ELF-1 (cell line): ENCODE measurements at places on chromosomes 3 and 15.

GRCh38 chr3:107458871-107459270 is 63.9 kb upstream of the BBX start:
- no peak for DNase-seq

DNA sequence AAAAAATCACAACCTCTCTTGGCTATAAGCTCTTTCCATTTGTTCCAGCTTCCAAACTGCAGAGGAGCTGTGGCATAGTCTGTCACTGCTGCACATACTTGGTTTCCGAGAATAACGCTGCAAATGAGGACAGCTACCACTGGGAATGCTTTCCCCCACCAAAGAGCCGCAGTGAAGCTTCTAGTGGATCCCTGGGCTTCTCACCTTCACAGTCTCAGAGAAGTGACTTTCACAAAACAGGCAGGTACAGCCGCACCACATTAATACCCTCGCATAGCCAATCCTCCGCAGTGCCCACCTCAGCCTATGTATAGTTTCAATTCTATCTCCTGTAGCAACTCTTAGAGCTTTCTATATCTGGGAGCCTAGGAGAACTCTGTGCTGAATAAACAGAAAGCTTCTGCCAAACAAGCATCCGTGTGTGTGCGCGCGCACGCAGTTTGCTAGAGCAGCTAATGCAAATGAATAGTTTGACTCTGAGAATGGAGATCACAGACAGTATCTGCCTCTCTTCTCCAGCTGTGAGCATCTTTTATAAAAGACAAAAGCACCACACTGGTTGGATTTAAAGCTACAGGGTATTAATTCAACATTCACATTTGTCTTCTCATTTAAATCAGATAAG is 81.9 kb upstream of the PLXND1 start:
- DNase-seq: peak; percentile 67

DNA sequence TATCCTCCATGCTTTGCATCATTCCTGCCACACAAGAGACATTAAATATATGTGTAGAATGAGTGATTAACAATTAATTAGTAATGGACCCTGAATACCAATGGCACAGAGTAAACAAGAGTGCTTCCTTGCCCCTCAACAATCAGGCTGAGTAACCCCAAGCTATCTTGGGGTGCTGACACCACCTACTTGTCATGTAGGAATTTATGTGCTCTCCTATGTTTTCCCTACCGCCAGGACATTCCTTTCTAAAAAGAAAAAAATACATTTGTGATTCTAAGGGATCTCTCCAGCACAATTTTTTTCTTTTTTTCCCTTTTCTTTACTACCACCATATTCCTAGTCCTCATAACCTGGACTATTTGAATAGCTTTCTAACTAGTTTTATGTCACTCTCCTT is 449.1 kb downstream of the MFSD1 start:
- no peak for DNase-seq

DNA sequence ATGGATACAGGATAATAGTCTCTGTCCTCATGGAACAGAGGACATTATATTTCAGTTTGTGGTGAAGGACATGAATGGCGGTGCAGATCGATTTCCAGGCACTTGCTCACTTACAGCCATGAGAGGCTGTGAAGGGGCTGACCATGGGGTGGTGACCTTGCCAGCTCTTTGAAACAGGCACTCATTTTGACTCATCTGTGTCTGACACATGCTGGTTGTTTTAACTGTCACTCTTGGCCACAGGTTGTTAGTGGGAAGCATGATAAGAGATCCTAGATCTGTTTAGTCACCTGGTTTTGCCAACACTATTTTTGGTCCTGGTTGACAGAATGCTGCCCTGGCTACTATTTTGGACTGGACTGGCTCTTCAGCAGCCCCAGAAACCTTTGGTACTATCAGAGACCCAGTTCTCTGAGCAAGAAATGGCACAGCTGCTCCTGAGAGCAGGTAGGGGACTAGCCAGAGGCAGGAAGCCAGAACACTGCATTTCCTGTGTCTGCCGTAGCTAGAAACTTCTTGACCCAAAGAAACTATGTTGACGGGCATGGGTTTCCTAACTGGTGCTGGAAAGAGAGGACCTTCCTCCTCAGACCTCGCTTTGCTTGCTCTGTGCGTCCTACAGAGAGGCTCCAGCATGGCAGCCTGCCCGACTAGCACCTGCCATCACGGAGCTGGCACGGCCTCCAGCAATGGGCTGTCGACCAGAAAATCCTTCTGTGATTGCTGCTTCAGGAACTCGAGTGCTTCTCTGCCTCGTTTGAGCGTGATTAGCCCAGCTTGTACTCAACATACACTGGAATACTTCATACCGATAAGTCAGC is 6.3 kb downstream of the PXYLP1 start:
- no peak for DNase-seq

DNA sequence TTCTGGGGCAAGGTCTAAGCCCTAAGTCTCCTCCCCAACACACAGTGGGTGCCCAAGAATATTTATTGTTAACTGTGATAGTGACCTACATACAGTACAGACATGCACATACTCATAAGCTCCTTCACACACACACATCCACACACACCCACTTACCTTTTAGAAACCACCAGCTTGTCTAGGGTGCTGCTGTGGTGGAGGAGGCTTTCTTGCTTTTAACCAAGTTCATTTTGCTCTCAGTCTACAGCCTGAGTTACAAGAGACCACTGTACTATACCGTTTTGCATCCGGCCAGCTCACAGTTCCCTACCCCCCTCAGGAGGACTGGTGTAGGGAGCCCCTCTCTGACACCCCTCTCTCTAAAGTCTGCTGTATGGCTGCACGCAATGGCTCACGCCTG is 16.7 kb downstream of the DAPK2 start:
- no peak for DNase-seq

- no peak for DNase-seq
Measured at GRCh38 chr3:57981483-57982087, 26.6 kb upstream of the FLNB start.

DNA sequence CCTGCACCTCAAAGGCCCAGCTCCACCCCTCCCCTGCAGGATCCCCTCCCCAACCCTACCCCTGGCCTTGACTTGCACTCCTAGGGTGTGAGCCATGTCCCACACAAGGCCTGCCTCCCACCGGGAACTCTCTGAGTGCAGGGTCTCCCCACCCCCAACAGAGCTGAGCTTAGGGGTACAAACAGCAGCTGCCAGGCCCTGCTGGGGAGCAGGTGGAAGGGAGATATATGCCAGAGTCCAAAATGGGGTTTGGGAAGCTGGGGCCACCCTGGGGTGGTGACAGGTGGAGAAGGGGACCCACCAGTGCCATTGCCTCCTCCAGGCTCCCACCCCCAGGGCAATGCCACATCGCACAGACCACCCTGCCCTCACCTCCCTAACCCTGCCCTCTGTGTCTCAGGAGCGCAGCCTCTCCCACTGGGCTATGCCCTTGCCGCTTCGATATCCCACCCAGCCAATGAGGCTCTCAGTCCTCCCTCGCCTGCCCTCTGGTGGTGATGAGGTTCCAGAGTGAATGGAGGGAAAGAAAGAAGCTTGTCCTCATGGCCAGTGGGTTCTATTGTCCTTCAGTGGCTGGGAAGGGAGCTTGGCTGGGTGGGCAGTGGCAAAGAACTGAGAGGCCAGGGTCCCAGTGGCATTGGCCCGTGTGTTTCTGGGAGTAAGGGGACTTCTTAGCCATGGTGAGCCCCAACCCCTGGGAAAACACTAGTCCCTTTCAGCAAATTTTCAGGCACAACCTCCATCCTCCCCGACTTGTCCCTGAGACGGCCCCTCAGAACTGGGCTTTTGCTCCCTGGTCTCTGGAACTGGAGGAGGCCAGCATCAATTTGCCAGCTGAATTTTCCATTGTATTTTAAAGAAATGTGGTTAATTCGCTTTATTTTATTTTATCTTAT is 46.8 kb downstream of the CYP11A1 start:
- DNase-seq: no peak

GRCh38 chr3:29677421-29677820 is 396.6 kb downstream of the RBMS3 start:
- DNase-seq: no peak

DNA sequence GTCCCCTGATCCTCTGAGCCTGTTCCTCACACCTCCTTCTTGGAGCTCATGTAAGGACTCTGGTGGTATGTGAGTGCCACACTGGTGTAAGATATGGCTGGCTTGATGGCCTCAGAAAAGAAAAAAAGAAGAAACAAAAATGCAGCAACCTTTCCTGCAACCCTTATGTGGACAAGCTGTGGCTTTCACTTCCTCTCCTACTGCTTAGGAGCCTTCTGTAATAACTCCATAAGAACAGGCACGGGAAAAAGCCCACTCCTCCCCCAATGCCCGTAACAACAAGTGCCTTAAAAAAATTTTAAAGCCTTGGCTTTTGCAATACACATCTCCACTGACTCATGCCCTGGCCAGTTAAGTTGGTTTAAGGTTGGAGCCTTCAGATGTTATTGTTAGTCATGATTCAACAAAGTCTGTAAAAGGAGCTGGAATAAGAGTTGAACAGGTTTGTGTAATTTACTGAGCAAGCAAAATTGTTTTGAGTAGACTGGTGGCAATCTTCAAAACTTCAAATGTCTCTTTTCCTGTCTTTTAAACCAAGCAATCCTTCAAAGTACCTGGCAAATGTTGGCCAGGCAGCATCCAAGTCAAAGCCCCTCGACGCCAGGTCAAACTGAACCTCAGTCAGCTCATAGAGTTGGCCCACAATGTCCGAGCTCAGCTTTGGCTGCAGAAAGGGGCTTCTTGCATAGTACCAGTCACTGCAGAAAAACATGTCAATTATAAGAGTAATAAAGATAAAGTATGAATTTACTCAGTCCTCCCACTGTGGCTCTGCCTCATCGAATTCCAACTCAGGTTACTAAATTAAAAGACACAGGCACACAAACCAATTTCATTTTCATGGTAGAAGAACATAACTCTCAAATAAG is 22.9 kb downstream of the FYCO1 start:
- DNase-seq: no peak

DNA sequence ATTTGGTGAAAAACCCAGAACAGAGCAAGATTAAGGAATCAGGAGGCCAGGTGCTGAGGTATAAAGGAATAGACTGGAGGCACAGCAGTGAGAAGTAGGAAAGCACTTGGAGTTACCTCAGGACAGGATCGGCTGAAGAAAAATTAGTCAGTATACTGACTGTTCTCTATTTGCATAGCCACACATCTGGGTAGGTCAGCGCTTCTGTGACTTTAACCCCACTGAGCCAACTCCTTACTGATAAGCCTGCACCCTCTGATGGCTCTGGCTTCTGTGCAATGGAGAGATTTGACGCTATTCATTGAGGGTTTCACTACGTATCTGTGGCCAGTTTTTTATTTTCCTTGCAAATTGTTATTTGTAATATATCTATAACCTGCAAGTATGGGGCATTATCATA is 22.3 kb downstream of the MECOM start:
- DNase-seq: no peak

GRCh38 chr3:123559040-123559861 is 25.6 kb downstream of the HACD2 start:
- no peak for DNase-seq
